ENCODE measurements at places on chromosomes 13 and 19.

DNA sequence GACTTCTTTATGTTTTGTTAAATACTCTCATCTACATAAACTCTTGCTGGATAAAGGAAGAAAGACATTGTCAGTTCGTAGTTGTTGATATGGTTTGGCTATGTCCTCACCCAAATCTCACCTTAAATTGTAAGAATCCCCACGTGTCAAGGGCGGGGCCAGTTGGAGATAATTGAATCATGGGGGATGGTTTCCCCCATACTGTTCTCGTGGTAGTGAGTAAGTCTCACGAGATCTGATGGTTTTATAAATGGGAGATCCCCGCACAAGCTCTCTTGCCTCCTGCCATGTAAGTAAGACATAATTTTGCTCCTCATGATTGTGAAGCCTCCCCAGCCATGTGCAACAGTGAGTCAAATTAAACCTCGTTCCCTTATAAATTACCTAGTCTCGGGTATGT lies 3.6 kb downstream of the ADGRE1 start:
- DNase-seq, result no peak

- no peak for DNase-seq
These were observed 137.1 kb upstream of the WASF3 start for GRCh38 chr13:26420282-26420960.

DNA sequence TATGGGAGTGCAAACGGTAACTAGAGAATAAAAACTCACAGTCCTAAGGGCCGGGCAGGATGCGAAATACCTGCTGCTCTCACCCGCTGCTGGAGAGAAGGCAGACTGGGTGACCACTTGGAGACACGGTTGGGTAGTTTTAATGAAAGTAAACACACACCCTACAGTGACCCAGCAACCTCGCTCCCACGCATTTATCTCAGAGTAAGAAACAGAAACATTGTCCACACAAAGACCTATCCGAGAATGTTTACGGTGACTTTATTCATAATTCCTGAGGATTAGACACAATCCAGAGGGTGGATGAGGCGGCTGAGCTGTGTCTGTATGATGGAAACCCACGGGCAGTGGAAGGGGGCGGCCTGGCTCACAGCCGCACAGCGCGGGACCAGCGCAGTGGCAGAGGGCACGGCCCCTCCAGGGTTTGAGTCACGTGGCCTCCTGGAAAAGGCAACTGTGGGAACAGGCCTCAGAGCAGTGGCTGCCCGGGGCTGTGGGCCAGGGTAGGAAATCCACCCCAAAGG lies 73.5 kb upstream of the C13orf46 start:
- DNase-seq, result no peak

DNA sequence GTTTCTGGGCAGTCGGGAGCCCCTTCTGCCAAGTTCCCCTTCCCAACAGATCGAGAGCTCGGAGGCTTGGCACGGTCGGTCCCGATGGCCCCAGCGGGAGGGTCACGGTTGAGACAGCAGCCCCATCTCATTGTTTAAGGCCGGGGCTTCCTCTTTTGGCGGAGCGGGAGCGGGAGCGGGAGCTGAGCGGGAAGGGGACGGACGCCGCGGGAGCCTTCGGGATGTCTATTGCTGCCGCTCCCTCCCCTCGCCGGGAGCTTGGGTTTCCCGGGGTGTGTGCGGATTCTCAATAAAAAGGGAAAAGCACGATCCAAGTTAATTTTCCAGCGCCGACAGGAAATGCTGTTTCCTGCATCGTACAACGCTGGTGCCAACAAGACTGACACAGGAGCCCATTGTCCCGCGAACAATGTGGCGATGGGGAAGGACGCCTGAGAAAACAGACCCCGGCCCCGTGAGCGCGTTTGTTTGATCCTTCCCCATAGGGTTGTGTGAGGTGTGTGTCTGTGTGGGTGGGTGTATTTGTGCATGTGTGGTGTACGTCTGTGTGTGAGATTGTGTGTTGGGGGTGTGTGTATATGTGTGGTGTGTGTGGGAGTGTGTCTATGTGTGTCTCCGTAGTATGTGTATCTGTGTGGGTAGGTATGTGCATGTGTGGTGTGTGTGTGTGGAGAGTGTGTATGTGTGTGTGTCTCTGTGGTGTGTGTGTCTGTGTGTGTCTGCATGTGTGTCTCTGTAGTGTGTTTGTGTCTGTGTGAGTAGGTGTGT lies 36.3 kb upstream of the FLT1 start:
- DNase-seq, result no peak

GRCh38 chr19:56838024-56838908 lies 2.3 kb downstream of the PEG3 start:
- DNase-seq, result peak; percentile 70

- DNase-seq, result no peak
These were observed at the start of gene ZNF556 for GRCh38 chr19:2867025-2867991. TSS of gene ZNF556 (plus strand) at chr19:2867335. CDS start at chr19:2867422, 87 bp downstream.

GRCh38 chr19:11574689-11575088 lies 2.8 kb downstream of the ACP5 start:
- DNase-seq, result no peak

DNA sequence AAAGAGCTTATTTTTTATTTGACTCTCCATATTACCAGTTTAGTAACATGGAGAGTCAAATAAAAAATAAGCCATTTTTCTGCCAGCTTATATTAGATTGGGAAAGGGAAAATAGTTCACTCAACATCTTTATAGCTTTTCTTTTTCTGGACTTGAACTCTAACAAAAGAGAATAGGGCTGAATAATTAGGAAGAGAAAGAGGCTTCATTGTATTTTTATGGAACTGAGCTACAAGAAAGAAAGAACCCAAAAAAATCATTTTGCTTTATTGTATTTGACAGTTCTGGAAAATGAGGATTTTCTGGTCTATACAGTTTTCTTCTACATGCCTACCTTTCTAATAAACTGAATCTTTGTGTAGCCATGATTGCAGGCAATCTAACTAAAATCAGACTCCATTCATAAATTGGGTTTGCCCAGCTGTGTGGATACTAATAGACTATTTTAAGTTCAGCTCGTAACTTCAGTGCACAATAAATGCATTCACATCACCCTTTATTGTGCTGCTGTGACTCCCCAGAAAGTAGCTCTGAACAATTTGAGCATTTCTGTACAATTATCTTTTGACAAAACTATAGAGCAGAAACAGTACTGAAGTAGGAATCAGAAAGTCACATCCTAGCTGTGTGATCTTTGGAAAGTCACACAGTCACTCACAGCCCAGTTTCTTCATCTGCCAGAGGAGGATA lies 115.3 kb downstream of the STOML3 start:
- DNase-seq, result no peak

- DNase-seq, result no peak
These were observed 24.9 kb upstream of the RNF113B start for GRCh38 chr13:98201984-98202383.

DNA sequence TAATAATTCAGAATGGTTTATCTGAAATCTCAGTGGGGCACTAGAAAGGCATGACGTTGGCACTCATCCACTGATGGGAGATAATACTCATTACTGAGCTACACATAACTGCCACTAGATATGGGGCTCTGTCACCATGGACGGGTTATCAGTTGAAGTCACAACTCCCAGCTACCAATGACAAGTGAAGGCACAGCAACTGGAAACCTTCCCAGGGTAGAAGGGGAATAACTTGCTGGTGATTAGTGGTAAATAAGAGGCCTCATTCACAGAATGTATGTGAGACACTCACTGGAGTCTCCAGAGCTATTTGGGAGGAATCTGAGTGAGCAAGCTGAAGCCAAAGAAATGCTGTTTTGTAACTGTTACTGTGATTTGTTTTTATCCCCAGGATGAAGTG lies 249.6 kb downstream of the ENOX1 start:
- DNase-seq, result no peak

DNA sequence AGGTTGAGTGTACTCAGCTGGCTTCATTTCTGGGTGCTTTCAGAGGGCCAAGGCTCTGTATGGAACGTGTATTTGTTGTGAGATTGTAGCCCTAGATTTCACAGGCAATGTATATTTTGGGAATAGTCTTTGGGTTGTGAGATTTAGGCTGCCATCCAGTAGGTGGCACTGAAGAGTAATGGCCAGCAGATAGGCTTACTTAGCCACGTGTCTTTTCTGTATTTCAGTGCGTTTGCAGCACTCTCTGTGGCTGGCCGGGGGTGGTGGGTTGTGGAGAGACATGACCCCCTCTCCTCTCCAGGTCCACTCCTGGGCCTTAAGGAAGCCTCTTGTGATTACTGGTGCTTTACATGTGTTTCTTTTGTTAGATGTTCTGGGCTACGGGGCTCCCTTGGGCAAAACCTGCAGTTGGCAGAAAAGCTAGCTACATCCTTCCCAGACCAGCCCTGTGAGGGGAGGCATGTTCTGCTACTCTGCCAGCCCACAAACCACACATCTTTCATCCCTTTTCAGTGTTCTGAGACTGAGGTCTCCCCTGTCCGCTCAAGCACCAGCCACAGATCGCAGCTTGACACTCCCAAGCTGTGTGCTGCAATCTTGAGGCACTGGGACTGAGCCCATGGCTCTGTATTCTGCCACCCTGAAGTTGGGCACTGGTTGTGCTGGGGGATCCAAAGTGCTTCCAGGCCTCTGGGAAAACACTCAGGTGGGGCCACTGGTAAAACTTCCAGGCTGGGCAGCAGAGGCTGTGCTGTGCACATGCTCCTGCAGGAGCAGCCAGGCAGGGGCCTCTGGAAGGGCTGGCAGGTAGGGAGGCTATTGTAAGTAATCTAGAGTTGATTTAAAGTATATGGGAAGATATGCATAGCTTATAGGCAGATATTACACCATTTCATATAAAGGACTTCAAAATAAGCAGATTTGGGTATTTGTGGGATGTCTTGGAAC lies 1096.8 kb upstream of the PCDH20 start:
- DNase-seq, result peak; percentile 28

GRCh38 chr19:29876414-29876813 lies 64.6 kb downstream of the CCNE1 start:
- no peak for DNase-seq

GRCh38 chr13:25980255-25980654 lies 71.6 kb downstream of the SHISA2 start:
- DNase-seq, result peak; percentile 60

DNA sequence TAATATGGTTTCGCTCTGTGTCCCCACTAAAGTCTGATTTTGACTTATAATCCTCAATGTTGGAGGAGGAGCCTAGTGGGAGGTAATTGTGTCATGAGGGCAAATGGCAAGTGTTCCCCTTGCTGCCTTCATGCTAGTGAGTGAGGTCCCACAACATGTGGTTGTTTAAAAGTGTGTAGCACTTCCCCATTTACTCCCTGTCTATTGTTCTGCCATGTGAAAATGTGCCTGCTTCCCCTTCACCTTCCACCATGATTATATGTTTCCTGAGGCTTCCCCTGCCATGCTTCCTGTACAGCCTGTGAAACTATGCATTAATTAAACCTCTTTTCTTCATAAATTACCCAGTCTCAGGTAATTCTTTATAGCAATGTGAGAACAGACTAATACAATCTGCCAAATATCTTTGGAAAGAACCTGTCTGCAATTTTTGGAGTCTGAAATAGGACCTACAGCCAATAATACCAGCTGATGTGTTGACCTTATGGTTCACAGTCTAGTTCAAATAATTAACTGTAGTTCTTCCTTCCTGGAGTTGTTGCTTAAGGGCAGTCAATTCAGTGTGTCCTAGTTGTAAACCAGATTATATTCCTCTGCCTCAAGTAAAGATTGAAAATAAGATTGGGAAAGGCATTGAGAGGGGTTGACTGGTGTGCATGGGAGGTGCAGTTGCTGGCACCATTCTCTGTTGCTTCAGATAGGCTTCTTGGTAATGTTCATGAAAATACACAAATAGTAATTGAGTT lies 1442.9 kb downstream of the SLITRK1 start:
- DNase-seq, result no peak

Data from NT2/D1 (cell line).